Urinary bladder (tissue), 4 donors: ENCODE measurements at places on chromosomes 3 and 15. TPM values are rescaled to one million over a fixed set of nuclear protein-coding genes. Genes with fewer than 3 reads are reported as not detected.

Gene GP9
- total RNA-seq: not detected

Gene MUC13
- not detected for total RNA-seq

DNA sequence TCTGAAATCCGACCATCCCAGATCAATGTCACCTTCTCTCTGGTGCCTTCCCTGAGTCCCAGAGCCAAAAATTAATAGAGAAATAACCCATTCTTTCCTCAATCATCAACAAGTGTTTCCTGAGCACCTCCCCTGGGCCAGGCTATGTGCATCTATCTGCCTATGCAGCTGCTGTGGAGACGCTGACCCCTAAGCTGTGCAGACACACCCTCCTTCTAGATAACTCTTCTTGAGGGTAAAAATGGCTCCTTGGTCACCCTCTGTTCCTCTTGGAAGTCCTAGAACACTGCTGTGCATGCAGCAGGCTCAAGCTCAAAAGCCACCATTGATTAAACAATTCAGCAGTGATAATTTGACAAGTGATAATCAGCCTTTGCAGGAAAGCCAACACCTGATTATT is 18.4 kb downstream of the CA12 start:
- DNase-seq: no peak

GRCh38 chr15:77643764-77644163 is 11.1 kb upstream of the LINGO1 start:
- no peak for DNase-seq

Gene CA12
- 5.8 TPM for total RNA-seq

DNA sequence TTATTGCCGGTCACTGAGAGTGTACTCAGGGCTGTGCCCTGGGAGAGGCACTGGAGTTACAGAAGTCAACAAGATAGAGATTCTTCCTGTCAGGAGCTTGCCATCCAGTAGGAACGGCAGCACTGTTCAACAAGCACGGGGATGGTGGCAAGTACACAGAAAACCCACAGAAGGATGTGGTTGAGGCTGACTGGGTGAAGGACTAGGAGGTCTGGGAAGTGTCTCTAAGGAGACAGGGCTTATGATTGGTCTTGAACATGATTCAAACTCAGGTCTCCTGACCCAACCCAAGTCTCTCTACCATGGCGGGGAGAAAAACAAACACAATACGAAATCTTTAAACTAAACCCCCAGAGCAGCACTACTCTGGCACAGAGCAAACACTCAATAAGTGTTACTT is 37.6 kb downstream of the ERICH6 start:
- DNase-seq: no peak
